ENCODE measurements at places on chromosomes 12 and 14.

DNA sequence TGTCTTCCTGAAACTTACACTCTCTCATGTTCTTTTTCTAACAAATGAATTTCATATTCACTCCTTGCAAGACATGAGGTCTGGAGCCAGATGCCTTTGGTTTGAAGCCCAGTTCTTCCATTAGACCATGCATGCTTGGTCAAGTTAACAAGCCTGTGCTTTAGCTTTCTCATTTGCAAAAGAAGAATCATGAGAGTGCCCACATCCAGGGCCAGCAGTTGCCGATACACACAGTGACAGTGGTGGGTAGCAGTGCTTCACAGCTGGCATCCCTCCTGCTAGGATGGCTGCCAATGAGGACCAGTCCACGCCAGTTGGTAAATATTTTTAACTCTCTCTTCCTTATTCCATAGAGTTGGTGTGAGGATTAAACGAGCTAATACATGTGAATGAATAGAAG lies 163.1 kb downstream of the PHLDA1 start:
- H3K4me1 ChIP-seq, result peaks cover 4% of the 10 kb centered on the region
- no peak overlapping the region for H3K4me3 ChIP-seq
- H3K27ac ChIP-seq, result no peak overlapping the region

- H3K27me3 ChIP-seq, result no peaks in the 10 kb centered on the region
- no peaks in the 10 kb centered on the region for H3K4me1 ChIP-seq
- H3K36me3 ChIP-seq, result no peaks in the 10 kb centered on the region
- DNase-seq, result no peak
- no peak overlapping the region for H3K27ac ChIP-seq
Measured at GRCh38 chr14:42624980-42625761, 1018.5 kb downstream of the LRFN5 start.

GRCh38 chr14:90453401-90453951 lies 56.6 kb downstream of the CALM1 start:
- H3K36me3 ChIP-seq, result no peaks in the 10 kb centered on the region
- no peak overlapping the region for H3K27ac ChIP-seq
- no peak overlapping the region for H3K4me3 ChIP-seq
- H3K27me3 ChIP-seq, result no peaks in the 10 kb centered on the region
- DNase-seq, result no peak

DNA sequence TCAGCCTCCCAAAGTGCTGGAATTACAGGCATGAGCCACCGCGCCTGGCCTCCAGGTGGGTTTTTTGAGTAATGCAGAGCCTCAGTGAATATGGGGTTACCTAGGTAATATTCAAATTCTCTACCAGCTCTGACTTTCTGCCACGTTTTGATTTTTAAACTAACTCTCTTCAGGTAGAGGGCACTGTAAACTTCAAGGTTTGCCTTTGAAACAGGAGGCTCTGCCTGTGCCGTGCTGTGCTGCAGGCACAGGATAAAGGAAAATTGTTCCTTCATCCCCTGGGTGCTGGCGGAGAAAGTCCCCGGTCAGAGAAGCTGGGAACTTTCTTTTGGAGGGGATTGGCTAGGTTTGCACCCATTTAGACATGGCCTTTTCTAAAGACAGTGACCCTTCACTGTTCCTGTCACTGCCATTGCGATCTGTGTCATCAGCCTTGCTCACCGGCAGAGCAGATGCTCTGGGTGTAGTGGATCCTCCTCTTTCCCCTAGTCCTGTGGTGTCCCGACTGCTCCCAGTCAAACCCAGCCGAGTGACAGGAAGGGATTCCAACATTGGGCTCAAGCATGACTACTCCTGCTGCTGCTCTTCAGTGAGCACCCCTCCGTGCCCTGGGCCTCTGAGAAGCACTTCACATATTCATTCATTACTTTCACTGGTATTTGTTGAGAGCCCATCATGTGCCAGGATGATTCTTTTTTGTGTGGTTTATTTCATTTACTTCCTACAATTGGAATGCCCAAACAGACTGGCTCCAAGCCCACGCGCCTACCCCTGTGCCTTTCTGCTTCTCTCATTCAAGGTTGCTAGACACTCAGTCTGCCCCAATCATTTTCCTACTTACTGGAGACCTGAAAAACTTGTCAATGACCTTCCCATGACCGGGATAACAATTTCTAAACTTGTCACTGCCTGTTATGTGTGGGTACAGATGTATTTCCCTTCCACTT lies 103.6 kb downstream of the TMEM30B start:
- no peak for DNase-seq
- H3K36me3 ChIP-seq, result no peaks in the 10 kb centered on the region
- no peak overlapping the region for H3K4me3 ChIP-seq
- H3K27ac ChIP-seq, result no peak overlapping the region

DNA sequence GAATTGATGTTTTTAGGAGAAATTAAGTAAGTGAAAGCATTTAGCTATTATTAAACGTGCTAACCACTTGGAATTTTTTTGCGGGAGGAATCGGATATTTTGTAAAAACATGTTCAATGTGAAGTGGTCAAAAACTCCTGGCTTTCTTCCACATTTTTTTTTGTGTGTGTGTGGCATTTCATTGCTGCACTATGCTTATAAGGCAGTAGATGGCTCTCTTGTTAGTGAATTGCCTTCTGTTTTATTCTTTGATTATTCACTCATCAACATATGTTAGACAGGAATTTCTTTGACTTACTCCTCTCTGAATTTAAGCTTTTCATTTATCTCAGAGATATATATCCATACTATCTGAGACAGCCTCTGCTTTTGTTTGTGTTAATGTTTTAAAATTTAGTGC lies 71.3 kb downstream of the DERA start:
- H3K27me3 ChIP-seq, result no peaks in the 10 kb centered on the region
- DNase-seq, result no peak
- H3K4me3 ChIP-seq, result no peak overlapping the region
